ENCODE measurements at places on chromosomes 12 and 14. TPM values are rescaled to one million over a fixed set of nuclear protein-coding genes. Genes with fewer than 3 reads are reported as not detected.
A peak's percentile ranks its signal among the peaks of the same experiment; 100 is the strongest.

DNA sequence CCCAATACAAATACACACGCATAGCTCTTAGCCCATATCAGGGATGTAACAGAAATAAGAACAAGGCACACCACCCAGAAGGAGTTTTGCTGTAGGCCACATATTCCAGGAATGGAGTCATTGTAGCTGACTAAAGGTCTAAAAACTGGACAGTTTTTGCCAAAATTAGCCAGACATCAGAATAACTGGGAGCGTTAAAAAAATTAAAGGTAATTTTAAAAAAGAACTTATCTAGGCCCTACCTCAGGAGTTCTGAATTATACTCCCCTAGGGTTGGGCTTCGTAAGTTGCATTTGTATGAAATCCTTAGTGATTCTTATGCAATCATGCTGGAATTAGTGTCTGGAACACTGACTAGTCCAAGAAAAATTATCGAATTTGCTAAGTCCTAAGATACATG is 987.7 kb downstream of the GALC start:
- DNase-seq: no peak

- DNase-seq: no peak
These were observed 471.6 kb upstream of the FOXG1 start for GRCh38 chr14:28294834-28295440.

- DNase-seq: peak; percentile 77
These were observed 756 bp downstream of the TULP3 start for GRCh38 chr12:2891240-2892053.

DNA sequence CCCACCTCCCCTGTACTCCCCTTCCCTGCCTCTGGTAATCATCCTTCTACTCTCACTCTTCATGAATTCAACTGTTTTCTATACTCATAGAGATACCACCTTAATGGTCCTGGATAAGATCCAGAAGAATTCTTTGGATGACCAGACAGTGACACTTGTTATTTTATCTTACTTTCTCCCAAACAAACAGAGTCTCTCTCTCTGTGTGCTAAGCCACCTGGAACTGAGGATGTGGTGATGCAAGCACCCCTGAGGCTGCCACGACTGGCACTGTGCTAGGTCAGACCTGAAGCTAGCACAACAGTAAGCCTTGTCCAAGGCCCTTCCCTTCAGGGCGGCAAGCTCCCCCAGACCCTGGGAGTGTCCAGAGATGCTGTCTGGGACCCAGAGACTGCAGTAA is 250.2 kb downstream of the C12orf50 start:
- peak; percentile 37 for DNase-seq

CATSPERB gene
- polyA plus RNA-seq: 1.8 TPM

DNA sequence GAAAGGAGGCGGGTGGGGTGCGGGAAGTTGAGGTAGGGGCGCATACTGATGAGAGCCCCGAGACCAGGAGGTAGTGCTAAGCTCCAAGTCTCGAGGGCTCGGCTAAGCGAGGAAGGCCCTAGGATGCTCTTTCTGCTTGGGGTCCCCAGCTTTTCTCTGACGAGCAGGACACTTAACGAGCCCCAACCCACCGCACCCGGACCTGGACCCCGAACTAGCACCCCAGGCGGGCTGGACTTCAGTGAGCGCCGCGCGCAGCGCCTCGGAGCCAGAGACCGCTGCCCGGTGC is 4.7 kb upstream of the C1QL4 start:
- no peak for DNase-seq

GRCh38 chr14:61184112-61184511 is 97.0 kb downstream of the TMEM30B start:
- DNase-seq: no peak

GLS2 gene
- polyA plus RNA-seq: 3.1 TPM

LRRIQ1 gene
- polyA plus RNA-seq: 6.5 TPM

- no peak for DNase-seq
These were observed 4.9 kb upstream of the ATP23 start for GRCh38 chr12:57936513-57936883.

DNA sequence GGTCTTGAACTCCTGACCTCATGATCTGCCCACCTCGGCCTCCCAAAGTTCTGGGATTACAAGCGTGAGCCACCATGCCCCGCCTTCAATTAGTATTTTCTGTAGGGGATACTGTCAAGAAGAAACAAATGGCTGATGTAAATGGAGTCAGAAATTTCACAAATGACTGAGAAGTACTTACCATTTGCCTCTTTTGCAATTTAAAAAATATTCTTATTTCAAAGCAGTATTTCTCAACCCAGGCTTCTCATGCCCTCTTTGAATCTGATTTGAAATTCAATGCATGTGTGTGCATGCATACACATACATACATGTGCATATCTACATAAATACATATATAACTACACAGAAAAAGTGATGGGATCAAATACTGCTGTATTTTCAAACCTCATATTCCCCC is 4.4 kb downstream of the PSMA6 start:
- no peak for DNase-seq

GRCh38 chr14:60485057-60485597 is 736 bp downstream of the C14orf39 start:
- peak; percentile 17 for DNase-seq

SPPL3 gene
- 70.4 TPM for polyA plus RNA-seq

KRT82 gene
- polyA plus RNA-seq: not detected

EEF1AKMT3 gene
- polyA plus RNA-seq: 14.7 TPM

- DNase-seq: no peak
These were observed 52.9 kb downstream of the EID3 start for GRCh38 chr12:104356231-104357115.

DNA sequence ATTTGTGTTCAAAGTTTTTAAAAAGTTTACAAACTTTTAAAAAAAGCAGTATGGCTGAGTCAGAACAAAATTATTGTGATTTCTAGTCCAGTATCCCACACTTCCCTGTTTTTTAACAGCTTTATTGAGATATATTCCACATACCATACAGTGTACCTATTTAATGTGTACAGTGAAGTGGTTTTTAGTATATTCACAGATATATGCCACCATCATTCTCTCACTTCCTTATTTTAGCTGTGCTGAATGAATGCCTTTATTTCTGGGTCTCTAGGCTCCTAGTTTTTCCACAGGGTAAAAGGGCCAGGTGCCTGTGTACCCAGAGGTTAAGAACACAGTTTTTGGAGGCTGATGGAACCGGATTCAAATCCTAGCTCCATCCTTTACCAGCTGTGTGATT is 58.9 kb upstream of the SRSF5 start:
- DNase-seq: no peak

GRCh38 chr12:104600036-104600712 is 143.4 kb downstream of the CHST11 start:
- DNase-seq: no peak

GRCh38 chr14:50831726-50832168 is 785 bp upstream of the NIN start:
- no peak for DNase-seq

- DNase-seq: no peak
These were observed 71.4 kb downstream of the TMEM260 start for GRCh38 chr14:56650979-56651378.

GRCh38 chr12:46546634-46547273 is 174.2 kb upstream of the SLC38A2 start:
- no peak for DNase-seq

TMBIM4 gene
- polyA plus RNA-seq: 115 TPM

DNA sequence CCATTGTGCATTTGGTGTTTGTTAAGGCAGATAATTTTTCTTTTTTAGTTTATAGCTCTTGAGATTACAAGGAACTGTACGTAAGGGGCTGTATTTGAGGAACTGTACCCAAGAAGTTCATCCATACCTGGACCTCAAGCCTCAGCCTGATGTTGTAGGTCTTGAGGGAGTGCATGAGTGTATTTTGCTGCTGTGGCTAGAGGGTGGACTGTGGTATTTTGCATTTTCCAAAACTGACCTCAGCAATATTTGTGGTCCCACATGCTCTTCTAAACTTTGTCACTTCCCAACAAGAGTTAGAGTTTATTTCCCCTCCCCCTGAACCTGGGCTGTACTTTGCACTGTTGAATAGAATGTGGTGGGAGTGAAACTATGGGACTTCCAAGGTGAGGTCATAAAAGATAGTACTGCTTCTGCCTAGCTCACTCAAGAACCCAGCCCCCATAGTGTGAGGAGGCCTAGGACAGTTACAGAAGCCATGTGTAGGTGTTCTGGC is 42.2 kb upstream of the FBXO33 start:
- DNase-seq: no peak

P3H3 gene
- 19.4 TPM for polyA plus RNA-seq

GRCh38 chr12:20624718-20625117 is 70.4 kb upstream of the SLCO1C1 start:
- no peak for DNase-seq

OVCH1 gene
- polyA plus RNA-seq: not detected

DNA sequence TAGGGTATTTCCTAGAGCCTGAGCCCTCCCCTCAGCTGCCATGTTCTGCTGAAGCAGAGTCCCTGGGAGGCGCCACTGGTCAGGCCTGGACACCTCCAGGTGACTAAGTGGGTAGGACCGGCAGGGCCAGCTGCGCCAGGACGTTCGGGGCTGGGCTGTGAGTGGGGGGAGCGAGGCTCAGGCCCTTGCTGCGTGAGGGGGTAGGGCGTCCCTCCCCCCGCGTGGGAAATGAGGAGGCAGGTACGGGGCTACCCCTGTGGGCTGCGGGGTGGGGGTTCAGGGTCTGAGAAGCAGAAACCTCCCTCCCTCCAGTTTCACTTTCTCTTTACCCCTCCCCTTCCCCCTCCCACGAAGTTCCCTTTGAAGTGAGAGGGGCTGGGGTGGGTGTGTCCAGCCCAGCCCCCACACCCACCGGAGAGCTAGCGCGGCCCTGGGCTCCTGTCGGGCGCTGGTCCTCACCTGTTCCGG is 22.1 kb upstream of the KIF26A start:
- DNase-seq: no peak

DNA sequence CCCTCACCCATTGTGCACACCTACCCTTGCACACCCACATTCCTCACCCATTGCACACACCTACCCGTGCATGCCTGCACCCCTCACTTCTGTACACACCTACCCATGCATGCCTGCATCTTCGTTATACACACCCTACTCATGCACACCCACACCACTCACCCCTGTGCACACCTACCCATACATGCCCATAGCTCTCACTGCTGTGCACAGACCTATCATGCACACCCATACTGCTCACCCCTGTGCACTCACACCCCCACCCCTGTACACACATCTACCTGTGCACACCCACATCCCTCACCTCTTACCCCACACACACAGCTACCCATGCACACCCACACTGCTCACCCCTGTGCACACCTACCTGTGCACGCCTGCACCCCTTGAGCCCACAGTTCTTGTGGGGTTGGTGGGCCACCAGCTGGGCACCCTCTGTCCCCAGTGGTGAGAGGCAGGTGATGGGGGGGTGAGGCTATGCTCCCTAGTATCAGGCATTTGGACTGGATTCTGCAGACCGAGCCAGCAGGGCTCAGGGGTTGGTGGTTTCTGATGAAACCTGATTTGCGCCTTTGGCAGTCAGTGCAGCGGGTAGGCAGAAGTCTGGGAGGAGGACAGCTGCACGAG is 15.6 kb downstream of the CEP170B start:
- no peak for DNase-seq

DNA sequence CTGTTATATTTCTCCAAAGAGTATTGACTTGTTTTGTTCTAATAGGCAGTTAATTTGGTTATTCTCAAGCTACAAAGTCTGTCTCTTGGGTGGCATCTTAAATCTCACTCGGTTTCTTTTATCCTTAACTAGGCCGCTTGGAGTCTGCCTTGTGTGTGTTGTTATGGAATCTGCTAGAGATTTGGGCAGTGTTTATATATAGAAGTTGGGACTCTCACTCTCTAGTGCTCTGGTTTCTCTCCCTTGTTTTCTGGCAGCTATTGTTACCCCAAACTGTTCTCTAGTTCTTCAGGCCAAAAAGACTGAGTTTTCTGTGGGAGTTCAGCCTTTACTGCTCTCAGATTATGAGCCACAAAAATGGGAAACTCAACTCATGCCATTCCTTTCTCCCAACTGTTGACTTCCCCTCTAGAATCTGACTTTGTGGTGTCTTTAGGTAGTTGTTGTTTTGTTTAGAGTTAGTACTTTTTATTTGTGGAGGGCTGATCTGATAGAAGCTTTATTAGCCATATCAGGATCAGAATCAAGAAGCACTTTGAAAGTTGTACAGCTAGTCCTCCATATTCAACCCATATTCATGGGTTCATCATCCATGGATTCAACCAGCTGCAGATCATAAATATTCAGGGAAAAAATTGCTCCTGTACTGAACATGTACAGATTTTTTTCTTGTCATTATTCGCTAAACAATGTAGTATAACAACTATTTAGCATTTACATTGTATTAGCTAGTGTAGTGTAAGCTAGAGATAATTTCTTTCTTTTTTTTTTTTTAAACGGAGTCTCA is 11.2 kb downstream of the PSMA6 start:
- no peak for DNase-seq

PRICKLE1 gene
- 49.8 TPM for polyA plus RNA-seq

Data from left lung (tissue), 14 donors.